ENCODE measurements at places on chromosomes 5 and 9. TPM values are rescaled to one million over a fixed set of nuclear protein-coding genes. Genes with fewer than 3 reads are reported as not detected.

Gene UBTD2
- total RNA-seq, result 7.6 TPM

Gene DIPK1B
- 21.4 TPM for total RNA-seq

Gene LCP2
- total RNA-seq, result 3.9 TPM

Gene ATP6V1G1
- 81.1 TPM for total RNA-seq

Gene ANKRD31
- 0.11 TPM for total RNA-seq

Gene RHOBTB3
- total RNA-seq, result 79.7 TPM

Gene COL15A1
- 45.4 TPM for total RNA-seq

Gene OSMR
- total RNA-seq, result 11.7 TPM

Gene SNCB
- total RNA-seq, result 0.44 TPM

Gene PCDHA1
- total RNA-seq, result not detected

Gene OR13C5
- total RNA-seq, result not detected

Gene OBP2B
- not detected for total RNA-seq

Gene SLC45A2
- not detected for total RNA-seq

Gene HRCT1
- 6.2 TPM for total RNA-seq

Gene N4BP3
- 1.8 TPM for total RNA-seq

Gene CAMK4
- 0.36 TPM for total RNA-seq

Gene TRPM3
- total RNA-seq, result 0.22 TPM

Gene NUDT12
- total RNA-seq, result 13.6 TPM

Gene CNTNAP3B
- 8.0 TPM for total RNA-seq

Gene PCDHGB5
- 6.0 TPM for total RNA-seq

Gene MLANA
- total RNA-seq, result not detected

Gene CEL
- 1.9 TPM for total RNA-seq

Gene PCDHGB1
- 5.7 TPM for total RNA-seq

Gene BARHL1
- total RNA-seq, result not detected

Gene ANKRD18A
- total RNA-seq, result 2.6 TPM

Gene RGS14
- total RNA-seq, result 4.6 TPM

Gene KIF4B
- total RNA-seq, result not detected

Gene ANKS6
- total RNA-seq, result 4.8 TPM

Gene LRRC14B
- 93.4 TPM for total RNA-seq

Gene TNC
- 3.4 TPM for total RNA-seq

Gene ZDHHC11B
- total RNA-seq, result 13.4 TPM

Gene FGF1
- total RNA-seq, result 59.9 TPM

Gene MAP1B
- total RNA-seq, result 73.2 TPM

Gene FAXDC2
- 23.5 TPM for total RNA-seq

Gene TAF1L
- total RNA-seq, result not detected

Gene RNF183
- not detected for total RNA-seq

Gene TRAF2
- total RNA-seq, result 10.0 TPM

Gene NME5
- 4.7 TPM for total RNA-seq

Gene TRIM23
- 19.1 TPM for total RNA-seq

Gene ACOT12
- not detected for total RNA-seq

Gene PCDHB3
- total RNA-seq, result 0.77 TPM

Gene ZNF883
- 6.2 TPM for total RNA-seq

Gene TRIP13
- 0.44 TPM for total RNA-seq

Gene JAKMIP2
- 0.41 TPM for total RNA-seq

Gene CDH6
- total RNA-seq, result 2.8 TPM

Gene SHOC1
- not detected for total RNA-seq

Gene LCN6
- total RNA-seq, result 14.6 TPM

Gene CAVIN4
- 50.9 TPM for total RNA-seq

Gene NEURL1B
- 24.0 TPM for total RNA-seq

Gene FREM1
- 3.0 TPM for total RNA-seq

Gene GRXCR2
- total RNA-seq, result 1.1 TPM

Gene SMIM3
- 15.7 TPM for total RNA-seq

Gene SPINK7
- total RNA-seq, result not detected

Gene ARHGEF39
- 0.27 TPM for total RNA-seq

Gene PCDHGB3
- total RNA-seq, result 6.3 TPM
